ENCODE measurements at places on chromosomes 5 and 9.

DNA sequence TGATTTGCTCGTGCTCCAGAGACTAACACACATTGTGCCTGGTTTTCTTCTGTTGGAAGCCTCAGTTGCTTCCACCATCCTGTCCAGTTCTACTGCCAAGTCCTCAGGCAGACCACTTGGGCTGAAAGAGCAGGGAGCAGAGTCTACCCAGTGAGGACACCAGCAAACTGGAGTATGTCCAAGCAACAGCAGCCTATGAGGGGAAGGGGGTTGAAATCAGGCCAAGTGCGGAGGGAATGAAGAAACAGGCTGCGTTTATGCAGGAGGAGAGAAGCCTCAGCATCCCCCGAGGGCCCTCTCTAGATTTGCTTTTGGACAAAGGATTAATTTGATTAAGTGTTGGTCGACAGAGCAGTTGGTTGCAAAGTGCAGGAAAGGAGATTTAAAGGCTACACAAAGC is 14.5 kb downstream of the DOCK2 start:
- peak; percentile 31 for DNase-seq

- DNase-seq = no peak
Observed at GRCh38 chr5:123083298-123083697, 5.7 kb upstream of the PRDM6 start.

GRCh38 chr5:137498301-137498735 is 808 bp downstream of the SPOCK1 start:
- no peak for DNase-seq

- DNase-seq = no peak
Observed at GRCh38 chr5:1723957-1724821, 75.4 kb downstream of the MRPL36 start.

GRCh38 chr5:136309932-136310598 is 55.3 kb downstream of the TRPC7 start:
- no peak for DNase-seq

- DNase-seq = peak; percentile 84
Observed at GRCh38 chr5:127369796-127370195, 79.2 kb downstream of the MEGF10 start.

- DNase-seq = no peak
Observed at GRCh38 chr9:108953983-108954574, 19.9 kb downstream of the ABITRAM start.

All from skeletal muscle cell (primary cell).